Choroid plexus epithelial cell (primary cell): ENCODE measurements at places on chromosomes 5 and 9.

GRCh38 chr5:38284384-38284783 lies 26.0 kb downstream of the EGFLAM start:
- no peak for DNase-seq

DNA sequence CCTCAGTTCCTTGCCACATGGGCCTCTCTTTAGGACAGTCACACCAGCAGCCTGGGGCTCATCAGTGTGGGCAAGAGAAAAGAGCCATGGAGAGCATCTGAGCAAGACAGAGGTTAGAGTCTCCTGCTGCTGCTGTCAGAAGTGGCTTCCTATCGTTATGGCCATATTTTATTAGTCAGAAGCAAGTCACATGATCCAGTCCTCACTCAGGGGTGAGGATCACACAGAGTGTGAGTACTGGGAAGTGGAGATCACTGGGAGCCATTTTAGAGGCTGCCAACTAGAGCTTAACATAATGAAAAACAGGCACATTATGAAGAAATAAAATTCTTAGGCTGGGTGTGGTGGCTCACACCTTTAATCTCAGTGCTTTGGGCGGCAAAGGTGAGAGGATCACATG lies 62.0 kb downstream of the DIRAS2 start:
- no peak for DNase-seq

DNA sequence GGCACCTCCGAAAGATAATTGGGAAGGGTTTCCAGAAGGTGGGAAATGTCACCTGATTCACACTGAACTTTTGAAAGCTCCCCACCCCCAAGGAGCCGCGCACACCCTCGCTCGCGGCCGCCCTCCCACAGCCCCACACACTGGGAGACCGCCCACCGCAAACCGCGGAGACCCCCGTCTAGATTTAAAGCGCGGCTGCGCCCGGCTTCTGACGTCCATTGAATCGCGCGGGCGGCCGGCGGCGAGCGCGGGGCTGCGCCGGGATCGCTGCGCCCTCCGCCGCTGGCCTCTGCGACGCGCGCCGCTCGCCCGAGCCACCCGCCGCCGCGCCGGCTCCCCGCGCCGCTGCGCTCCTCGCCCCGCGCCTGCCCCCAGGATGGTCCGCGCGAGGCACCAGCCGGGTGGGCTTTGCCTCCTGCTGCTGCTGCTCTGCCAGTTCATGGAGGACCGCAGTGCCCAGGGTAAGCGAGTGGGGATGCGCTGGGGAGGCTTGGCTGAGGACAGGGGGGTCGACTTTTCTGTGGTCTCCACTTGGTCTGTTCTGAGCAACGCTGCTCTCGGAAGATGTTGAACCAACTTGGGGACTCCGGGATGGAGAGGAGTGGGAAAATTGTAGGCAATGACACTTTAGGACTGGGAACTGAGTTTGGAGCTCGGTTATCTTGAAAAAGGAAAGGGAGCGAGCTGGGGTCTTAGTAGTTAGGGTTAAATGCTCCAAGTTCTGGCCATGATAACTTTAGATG lies at the start of gene FST:
Gene FST (plus strand): TSS at position 214 of the 743 bp plus-strand sequence. CDS start 163 bp downstream, at position 377.
- DNase-seq: no peak

DNA sequence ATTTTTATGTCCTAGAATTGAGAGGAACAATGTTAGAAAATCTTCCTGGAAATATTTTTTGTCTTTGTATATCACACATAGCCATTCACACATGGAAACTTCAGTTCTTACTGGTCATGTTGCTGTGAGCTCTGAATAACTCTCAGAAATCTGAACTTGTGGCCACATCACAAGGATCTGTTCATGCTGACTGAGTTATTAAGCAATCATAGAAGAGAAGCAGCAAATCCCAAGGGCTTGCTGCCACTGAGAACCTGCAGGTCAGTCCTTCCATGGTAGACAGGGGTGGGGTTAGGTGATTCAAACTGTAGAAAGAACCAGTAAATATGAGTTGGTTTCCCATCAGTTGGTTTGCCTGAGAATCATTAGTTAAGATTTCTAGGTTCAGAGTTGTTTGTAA lies 27.6 kb downstream of the SGCD start:
- no peak for DNase-seq

DNA sequence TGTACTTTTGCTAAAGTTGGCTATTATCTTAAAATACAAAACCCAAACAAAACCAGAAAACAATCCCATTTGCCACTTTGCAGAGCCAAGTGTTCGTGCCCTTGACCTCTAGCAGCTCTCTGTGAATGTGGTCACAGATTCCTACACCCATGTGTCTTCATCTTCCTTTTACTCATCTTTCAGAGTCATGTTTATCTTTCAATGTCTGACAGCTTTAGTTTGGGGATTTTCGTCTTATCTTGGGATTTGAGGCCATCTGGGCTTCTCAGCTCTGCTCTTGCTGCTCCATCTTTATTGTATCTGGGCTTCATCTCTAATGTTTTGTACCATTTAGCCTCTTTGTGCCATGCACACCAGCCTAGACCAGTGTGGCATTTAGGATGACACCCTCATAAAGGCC lies 81.0 kb downstream of the DAPK1 start:
- DNase-seq: peak; percentile 36

DNA sequence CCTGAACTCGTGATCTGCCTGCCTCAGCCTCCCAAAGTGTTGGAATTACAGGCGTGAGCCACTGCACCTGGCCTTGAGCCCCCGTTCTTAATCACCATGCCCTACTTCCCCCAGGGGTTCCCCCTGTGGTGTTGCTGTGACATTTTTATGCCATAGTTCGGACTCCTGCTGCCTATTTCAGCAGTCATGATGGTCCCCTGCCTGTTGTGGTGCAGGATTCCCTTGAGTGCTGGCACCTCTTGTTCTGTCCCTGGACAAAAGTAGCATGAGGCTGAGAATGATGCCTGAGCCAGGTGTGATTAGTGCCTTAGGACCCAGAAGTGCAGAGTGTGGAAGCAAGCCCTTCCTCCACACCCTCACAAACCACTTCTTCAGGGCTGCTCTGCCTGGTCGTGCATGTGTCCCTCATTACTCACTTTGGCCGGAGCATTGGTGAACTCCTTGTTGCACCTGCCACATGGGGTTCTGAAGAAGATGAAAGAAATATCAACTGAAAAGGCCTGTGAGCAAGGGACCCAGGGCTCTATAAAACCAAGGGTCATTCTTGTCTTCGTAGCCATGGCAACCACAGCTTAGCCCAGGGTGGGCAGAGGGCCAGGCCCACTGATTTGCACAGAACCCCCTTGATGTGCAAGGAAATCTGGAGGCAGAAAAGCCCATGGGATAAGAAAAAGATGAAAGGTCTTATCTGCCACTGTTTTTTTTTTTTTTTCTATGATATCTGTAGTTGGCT lies 228.0 kb downstream of the NTRK2 start:
- no peak for DNase-seq

GRCh38 chr9:119369680-119370366 lies 588 bp upstream of the BRINP1 start:
- no peak for DNase-seq

DNA sequence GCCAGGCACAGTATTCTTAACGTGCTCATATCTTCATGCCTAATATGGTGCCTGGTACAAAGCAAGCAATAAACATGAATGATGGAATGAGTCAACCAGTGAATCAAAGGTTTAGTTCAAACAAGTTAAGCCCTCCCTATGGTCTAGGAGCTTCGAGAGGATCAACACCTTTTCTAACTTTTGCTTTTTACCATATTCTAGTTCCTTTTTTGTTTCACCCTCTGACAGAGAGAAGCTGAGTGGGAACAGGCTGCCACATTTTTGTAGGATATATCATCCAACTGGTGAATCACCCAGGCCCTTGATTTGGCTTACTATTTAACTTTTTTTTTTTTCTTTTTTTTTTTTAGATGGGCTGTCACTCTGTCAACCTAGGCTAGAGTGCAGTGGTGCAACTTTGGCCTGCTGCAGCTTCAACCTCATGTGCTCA lies 39.3 kb upstream of the TNC start:
- peak; percentile 83 for DNase-seq

DNA sequence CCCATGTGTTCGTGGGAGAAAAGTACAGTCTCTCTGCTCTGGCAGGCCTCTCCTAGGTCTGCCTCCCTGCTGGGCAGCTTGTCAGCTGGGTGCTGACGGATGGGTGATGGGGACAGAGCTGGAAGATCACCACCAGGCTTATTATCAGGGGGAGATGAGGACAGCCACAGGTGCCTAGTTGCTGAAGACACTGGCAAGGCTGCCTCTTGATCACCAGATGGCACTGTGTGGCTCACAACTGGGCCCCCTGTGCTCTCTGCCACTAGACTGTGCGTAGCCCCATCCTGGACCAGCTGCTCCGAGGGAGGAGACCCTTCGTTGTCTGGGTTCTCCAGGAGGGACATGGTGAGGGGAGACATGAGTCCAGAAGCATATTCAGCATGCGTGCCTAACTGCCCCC lies 73.0 kb downstream of the KIF24 start:
- DNase-seq: peak; percentile 41

DNA sequence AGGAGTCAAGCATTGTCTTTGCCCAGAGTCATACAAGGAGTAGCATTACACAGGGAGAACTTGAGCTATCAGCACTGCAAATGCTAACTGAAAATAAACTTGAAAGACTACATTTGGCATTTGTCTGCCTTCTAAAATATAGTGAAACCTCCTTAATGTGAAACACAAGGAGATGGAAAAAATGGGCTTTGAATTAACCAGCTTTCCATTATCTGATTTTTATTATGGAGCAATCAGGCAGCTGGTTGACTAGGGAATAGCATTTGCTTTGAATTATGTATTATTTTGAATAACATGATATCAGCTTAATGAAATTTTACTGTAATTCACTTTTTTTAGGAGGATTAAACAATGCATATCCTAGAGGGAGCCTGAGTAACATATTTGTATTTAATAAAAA lies 130.8 kb downstream of the GDNF start:
- no peak for DNase-seq
